ENCODE measurements at places on chromosomes 1 and 21.

- no peak for DNase-seq
These were observed 1.3 kb upstream of the CCSAP start for GRCh38 chr1:229344139-229344538.

GRCh38 chr1:26583646-26584485, 54.3 kb downstream of the RPS6KA1 start:
- DNase-seq, result no peak

DNA sequence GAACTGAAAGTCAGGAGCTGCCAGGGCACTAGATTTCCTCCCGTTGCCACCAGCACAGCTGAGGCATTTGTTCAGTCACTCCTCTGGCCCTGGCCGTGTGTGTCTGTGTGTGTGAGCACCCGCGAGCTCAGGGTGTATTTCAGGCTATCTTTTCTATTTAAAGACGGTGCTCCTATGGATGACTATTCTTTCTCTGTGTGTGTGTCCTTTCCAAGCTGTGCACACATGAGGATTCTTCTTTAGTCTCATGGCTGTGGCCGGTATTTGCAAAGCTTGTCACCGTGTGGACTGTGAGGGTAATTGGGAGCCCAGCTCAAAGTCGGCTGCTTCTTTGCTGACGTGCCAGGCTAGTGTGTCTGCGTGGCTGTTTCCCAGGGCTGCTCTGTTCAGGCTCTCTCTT, 3.0 kb upstream of the KCND3 start:
- no peak for DNase-seq

DNA sequence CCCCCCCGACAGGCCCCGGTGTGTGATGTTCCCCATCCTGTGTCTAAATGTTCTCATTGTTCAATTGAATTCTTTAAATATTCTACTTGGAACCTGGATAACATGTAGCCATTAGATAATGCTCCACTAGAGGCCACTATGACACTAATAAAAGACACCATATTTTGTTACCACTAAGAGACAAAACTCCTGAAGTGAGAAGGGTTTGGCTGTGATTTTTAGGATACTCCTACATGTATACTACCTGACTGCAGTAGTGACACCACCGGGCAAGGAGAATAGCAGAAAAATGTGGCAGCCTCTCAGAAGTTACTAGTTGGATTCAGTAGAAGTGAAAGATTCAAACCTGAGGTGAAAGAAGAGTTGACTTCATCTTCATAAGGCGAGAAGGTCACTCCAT, 36.0 kb downstream of the F5 start:
- no peak for DNase-seq

- peak; percentile 33 for DNase-seq
These were observed 1.4 kb upstream of the VAMP4 start for GRCh38 chr1:171743081-171743870.

DNA sequence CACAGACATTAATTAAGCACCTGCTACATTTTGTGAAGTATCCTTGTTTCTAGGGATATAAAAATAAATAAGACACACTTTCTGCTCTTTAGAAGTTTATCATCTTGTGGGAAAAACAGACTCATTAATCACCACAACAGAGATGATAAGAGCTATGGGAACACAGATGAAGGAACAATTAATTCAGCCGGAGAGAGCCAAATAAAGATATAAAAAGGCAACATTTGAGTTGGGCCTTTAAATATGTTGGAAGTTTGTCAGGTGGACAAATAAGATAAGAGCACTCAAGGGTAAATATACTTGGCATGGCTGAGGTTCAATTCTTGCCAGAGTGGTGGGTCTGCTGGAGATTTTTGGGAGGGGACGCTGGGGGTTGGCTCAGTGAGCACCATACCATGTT, 34.2 kb upstream of the VTCN1 start:
- no peak for DNase-seq

DNA sequence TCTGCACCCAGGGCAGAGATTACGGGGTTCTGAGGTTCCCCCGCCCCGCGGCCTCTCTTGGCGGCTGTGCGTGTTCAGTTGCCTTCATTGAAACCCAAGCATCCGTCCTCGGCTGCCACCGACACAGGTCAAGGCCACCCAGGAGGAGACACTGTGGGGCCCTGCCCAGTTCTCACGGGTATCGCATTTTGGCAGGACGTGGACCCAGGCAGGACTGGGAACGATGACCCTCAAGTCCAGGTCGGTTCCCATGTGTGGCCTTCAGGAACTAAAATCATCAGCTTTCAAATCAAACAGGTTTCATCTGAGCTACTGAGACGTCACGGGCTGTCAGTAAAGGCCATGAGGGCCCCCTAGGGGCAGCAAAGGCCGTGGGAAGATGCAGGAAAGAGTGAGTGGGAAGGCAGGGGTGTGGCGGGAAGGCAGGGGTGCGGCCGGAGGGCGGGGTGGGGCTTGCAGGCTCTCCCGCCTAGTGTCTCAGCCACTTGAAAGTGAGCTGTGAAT, 7.0 kb upstream of the C1orf174 start:
- no peak for DNase-seq

- no peak for DNase-seq
These were observed 15.4 kb upstream of the ZBTB21 start for GRCh38 chr21:42025376-42026081.

DNA sequence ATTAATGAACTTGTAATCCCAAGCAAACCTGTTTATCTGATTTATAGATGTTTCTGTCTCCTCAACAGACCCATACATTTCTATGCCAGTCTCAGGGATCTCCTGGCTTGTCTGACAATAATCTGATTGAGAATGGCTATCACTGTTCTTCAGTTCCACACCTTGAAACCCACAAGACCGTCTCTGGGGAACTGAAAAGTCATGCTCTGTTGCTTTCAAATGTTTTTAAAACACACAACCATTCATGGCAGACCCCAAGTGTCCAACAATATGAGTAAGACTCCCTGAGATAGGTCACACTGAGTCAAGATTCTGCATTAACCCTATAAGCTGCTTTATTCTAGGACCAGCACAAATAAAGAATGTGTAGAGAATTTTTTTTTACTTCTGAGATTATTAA, 611.2 kb upstream of the PLXNA2 start:
- no peak for DNase-seq

DNA sequence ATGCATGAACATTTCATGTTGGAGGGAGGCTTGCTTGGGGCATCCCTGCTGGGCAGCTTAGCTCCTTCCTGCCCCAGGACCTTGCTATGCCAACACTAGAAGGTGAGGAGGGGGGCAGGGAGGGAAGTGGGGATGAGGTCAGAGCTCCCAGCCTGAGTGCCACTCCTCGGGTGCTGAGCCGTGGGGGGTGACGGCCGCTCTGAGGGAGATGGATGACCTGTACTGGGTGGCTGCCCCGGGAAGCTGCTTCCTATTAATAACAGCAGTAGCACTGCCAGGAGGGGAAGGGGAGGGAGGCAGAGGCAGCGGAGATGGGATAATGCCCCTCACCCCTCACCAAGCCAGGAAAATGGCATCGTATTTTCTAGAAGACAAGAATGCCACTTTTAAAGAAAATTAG, 60.6 kb downstream of the UBIAD1 start:
- no peak for DNase-seq

DNA sequence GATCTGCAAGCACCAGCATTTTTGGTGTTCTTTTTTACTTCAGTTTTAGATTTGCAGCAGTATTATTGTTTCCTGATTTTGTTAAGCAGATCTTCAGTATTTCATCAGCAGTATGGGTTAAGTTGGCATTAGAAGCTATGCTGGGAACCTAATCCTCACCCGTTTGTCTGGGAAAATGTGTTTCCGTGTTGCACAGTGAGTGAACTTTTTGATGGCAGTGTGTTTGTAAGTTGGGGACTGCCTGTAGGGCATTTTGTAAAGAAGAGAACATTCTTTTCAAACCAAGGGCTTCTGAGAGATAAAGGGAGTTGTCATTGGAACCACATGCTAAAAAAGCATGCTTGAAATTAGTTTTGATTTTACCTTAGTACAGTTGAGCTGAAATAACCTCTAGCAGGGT, 35.9 kb downstream of the UCK2 start:
- no peak for DNase-seq

- DNase-seq, result no peak
These were observed 97.0 kb downstream of the SIPA1L2 start for GRCh38 chr1:232532901-232533300.

GRCh38 chr1:6505367-6506209, 14.1 kb upstream of the PLEKHG5 start:
- no peak for DNase-seq

GRCh38 chr21:32884062-32884461, 112.5 kb upstream of the PAXBP1 start:
- DNase-seq, result no peak

GRCh38 chr1:74388855-74389254, 123.6 kb downstream of the LRRC53 start:
- no peak for DNase-seq

- DNase-seq, result peak; percentile 34
These were observed 5.9 kb downstream of the CLCA2 start for GRCh38 chr1:86429835-86430234.

- no peak for DNase-seq
These were observed 140.2 kb upstream of the KCNK1 start for GRCh38 chr1:233473549-233474204.

- DNase-seq, result peak; percentile 57
These were observed 8.8 kb downstream of the ZNF683 start for GRCh38 chr1:26363549-26364448.

- no peak for DNase-seq
These were observed 11.8 kb upstream of the FASLG start for GRCh38 chr1:172647110-172647564.

- DNase-seq, result peak; percentile 23
These were observed 30.6 kb upstream of the DDAH1 start for GRCh38 chr1:85495556-85495955.

GRCh38 chr1:221641811-221642210, 100.1 kb downstream of the DUSP10 start:
- DNase-seq, result no peak

GRCh38 chr1:228873709-228874108, 138.4 kb downstream of the RHOU start:
- no peak for DNase-seq

- DNase-seq, result no peak
These were observed 21.4 kb downstream of the COL6A1 start for GRCh38 chr21:46002841-46003574.

DNA sequence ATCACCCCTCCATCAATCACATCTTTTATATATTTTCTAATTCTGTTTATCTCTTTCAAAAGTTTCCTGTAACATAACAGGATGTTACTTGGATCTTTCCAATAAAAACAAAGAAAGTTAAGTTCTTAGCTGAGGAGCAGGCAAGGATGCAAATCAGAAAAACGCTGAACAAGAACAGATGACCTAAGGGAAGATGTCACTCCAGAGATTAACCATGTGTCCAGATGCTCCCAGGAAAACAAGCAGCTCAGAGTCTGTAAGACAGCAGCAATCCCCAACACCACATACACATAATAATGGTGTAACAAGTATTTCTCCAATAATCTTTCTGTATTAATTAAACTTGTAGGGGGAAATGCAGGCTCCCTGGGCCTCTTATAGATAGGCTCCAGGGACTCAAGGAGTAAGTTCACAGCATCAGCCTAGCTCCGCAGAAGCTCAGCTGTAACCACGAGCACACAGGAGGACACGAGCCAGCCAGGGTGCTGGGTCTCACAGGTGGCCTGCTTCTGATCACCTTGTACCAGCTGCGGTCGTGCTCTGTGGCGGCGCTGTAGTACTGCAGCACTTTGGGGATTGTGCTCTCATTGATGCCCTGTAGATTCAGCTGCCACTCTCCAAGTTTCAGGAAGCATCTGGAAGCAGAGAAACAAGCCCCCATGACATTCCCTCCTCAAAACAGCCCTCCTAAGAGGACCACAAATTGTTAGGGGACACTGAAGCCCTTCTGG, 33.1 kb upstream of the EXOSC10 start:
- no peak for DNase-seq
